ENCODE measurements at places on chromosomes 2 and 18.
A peak's percentile ranks its signal among the peaks of the same experiment; 100 is the strongest.

DNA sequence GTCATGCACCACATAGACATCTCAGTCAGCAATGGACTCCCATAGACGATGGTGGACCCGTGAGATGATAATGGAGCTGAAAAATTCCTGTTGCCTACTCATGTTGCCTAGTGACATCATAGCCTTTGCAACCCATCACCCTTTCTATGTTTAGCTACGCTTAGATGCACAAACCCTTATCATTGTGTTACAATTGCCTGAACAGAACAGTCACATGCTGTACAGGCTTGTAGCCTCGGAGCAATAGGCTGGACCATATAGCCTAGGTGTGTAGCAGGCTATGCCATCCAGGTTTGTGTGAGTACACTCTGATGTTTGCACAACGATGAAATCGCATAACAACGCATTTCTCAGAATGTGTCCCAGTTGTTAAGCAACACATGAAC, 221.6 kb downstream of the ALPK2 start:
- no peak for DNase-seq
- H3K36me3 ChIP-seq: no peaks in the 10 kb centered on the region
- H3K4me3 ChIP-seq: no peak overlapping the region
- no peak overlapping the region for H3K27ac ChIP-seq

DNA sequence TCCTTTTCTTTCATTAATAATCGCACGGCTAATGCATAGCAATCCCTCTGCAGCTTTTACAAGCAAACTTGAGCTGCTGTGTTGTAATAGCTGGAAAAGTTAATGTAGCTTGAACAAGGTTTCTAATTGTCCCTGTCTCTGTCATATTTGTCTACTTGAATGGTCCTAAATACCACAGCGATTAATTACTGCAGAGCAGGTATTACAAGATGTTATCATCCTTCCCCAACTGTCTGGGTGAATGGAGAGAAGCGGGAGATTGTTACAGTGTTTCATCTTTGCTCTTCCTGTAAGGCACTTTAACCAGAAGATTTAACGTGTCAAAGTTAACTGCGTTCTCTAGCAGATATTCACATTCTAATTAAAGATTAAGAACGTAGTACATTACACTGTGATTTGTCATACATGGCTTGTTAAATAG, 422.2 kb upstream of the POU3F3 start:
- no peaks in the 10 kb centered on the region for H3K27me3 ChIP-seq
- H3K4me3 ChIP-seq: no peak overlapping the region
- no peak for DNase-seq
- no peak overlapping the region for H3K27ac ChIP-seq

GRCh38 chr2:218959141-218959731, at the start of gene CDK5R2:
Gene CDK5R2, plus strand, starts transcription at chr2:218959666. Its CDS starts 155 bp downstream, at chr2:218959821.
- H3K36me3 ChIP-seq: no peaks in the 10 kb centered on the region
- no peak within 1 kb of the TSS for H3K27ac ChIP-seq
- H3K4me3 ChIP-seq: peak within 1 kb of the TSS; percentile 61

- H3K27me3 ChIP-seq: no peaks in the 10 kb centered on the region
- no peak for DNase-seq
- H3K4me1 ChIP-seq: peaks cover 4% of the 10 kb centered on the region
- no peak overlapping the region for H3K27ac ChIP-seq
- H3K4me3 ChIP-seq: no peak overlapping the region
Observed at GRCh38 chr2:176682278-176682677, 413.0 kb downstream of the MTX2 start.

DNA sequence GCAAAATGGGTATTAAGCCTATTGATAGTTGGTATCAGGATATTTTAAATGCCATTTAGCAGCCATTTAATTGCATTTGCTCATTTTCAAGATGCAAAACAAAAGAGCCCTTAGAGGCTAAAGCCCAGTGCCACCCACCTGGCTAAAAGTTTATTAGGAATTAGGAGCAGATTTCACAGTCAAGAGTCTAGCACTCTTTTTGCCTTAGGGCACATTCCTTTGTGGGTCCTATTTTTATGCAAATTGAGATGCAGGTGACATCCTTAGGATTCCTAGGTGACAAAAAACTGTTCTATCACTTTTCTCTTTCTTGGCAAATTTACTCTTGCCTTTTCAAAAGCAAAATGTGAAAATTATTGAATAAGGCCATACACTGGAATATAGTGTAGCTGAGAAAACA, 42.0 kb downstream of the CTNNA2 start:
- H3K27ac ChIP-seq: no peak overlapping the region
- no peaks in the 10 kb centered on the region for H3K4me1 ChIP-seq
- no peaks in the 10 kb centered on the region for H3K36me3 ChIP-seq
- no peaks in the 10 kb centered on the region for H3K27me3 ChIP-seq

GRCh38 chr18:48186861-48187260, 222.3 kb downstream of the ZBTB7C start:
- H3K4me3 ChIP-seq: no peak overlapping the region
- 0 out of 2 replicates have a peak, but pooled peaks cover 2% of the 10 kb centered on the region for H3K27me3 ChIP-seq
- H3K27ac ChIP-seq: no peak overlapping the region
- no peak for DNase-seq
- H3K36me3 ChIP-seq: no peaks in the 10 kb centered on the region

- no peaks in the 10 kb centered on the region for H3K27me3 ChIP-seq
- no peaks in the 10 kb centered on the region for H3K4me1 ChIP-seq
- H3K36me3 ChIP-seq: no peaks in the 10 kb centered on the region
- DNase-seq: no peak
- H3K27ac ChIP-seq: no peak overlapping the region
- H3K4me3 ChIP-seq: no peak overlapping the region
Observed at GRCh38 chr2:149258531-149258930, 71.9 kb upstream of the LYPD6 start.

DNA sequence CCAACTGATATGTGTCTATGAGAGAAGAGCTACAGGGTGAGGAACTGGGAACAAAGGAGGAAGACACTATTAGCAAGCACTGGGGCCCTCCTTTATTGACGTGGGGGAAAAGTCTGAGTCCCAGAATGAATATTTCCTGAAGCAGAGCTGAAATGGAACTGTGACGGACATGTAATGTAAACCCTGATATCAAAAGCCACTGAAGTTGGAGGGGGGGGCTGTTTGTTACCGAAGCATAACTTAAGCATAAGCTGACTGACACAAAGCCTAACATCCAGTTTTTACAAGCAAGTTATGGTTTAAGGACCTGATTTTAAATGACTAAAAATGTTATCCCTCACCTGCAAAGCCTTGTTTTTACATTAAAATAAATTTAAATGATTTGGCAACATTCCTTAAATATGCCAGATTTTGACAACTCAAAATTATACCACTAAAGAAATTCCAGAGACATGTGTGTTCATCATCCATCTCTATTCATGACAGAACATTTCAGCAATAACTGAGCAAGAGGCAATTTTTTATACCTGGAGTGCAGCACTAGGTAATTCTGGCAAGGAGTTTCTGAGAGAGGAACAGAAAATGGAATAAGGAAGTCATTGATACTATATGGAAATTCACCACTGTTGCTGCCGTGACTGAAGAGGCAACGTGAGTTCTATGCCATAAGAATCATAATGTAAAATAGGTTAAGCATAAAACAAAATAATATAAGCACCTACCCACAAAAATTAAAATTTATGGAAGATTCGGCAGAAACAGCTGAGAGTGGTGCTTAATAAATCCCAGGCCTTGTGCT, 186.0 kb downstream of the AFF3 start:
- peaks cover 8% of the 10 kb centered on the region for H3K4me1 ChIP-seq
- H3K27me3 ChIP-seq: no peaks in the 10 kb centered on the region
- no peak overlapping the region for H3K4me3 ChIP-seq
